CD4-positive, alpha-beta T cell treated with Interleukin-15 for 4 hours (primary cell): ENCODE measurements at places on chromosomes 11 and 22.

GRCh38 chr11:134580610-134580975 is 168.6 kb upstream of the B3GAT1 start:
- DNase-seq = no peak

- DNase-seq = no peak
Measured at GRCh38 chr11:116171271-116172140, 601.3 kb downstream of the BUD13 start.

GRCh38 chr22:17915188-17915587 is 109.2 kb downstream of the MICAL3 start:
- no peak for DNase-seq

DNA sequence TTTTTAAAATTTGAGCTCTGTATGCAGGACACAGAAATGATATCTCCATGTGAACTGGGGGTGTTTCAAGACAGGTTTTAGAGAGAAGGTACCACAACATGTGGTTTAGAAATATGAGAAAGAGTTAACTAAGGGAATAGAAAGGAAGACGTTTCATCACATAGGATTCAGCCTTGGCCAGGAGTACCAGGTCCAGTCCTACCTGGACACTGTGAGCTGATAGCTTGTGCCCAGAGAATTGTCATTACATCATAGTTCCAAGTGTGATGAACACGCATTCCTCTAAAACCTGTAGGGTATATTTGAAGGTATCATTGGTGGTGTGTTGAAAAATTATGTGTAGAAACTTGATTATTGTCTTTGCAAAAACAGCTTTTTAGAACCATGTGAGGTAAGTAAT is 1.8 kb downstream of the SLC22A9 start:
- DNase-seq = no peak

- no peak for DNase-seq
Measured at GRCh38 chr11:132080127-132080526, 709.7 kb downstream of the NTM start.
